ENCODE measurements at places on chromosomes 7 and 10.
A peak's percentile ranks its signal among the peaks of the same experiment; 100 is the strongest.

DNA sequence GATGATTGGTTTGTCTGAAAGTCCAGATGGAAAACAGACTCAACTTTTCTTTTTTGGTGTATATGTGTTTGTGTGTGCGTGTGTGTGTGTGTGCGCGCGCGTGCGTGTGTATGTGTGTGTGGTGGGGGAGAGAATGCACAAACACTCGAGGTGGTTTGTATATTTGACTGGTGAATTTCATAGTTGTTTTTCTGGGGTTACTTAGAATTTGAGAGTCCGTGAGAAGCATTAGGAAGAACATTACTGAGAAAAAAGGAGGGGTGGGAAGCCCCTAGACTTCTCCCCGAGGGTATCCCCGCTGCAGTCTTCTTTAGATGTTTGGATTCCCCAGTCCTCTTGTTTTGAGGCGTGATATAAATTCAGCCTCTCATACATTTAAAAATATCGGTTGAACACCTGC lies 6.0 kb downstream of the CAMK1D start:
- DNase-seq, result no peak

DNA sequence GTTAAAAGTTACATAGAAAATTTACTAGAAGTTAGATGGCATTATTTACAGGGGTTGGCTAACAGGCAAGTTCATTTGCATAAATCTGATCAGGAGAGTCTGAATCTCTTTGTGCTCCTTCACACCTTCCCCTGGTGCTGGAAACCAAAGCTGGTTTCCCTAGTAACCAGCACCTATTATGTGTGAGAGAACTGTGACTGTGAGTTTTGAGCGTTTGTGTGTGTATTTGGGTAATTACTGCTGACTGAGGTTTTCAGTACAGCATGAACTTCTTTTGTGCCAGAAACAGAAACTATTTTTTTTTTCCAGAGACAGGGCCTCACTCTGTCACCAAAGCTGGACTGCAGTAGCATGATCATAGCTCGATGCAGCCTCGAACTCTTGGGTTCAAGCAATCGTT lies 10.3 kb upstream of the IFIT1B start:
- DNase-seq, result peak; percentile 32

DNA sequence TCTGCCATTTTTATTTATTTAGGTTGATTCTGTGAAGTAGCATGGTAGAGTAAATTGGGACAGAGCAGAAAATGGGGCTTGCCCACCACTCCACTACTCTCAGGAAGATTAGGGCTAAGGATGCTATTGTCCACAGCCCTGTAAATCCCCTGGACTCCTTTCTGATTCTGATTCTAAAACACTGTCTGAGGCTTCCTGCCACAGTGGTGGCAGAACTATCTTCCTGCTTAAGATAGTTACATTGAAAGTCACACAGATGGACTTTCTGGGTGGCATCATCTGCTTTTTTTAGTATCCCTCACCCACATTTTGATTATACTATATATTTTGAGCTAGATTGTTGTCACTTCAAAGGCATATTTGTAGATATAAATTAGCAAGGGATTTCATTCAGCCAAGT lies 50.0 kb downstream of the SPAM1 start:
- DNase-seq, result no peak

DNA sequence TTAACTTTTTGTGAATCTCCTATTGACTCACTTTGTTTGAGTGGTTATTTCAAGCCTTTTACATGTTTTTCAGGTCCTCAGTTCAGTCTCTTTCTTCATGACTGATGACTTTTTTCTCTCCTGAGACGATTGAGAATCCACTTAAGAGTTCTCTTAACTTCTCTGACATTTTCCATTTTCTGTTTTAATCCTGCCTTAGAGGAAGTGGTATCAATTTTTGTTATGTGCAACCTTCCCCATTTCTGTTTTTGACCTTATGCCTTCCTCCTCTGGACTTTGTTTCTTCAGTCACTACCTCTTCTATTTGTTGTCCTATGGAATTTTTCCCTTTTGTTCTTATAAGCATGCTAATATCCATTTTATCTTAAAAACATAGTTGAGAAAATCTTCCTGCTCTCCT lies 2.4 kb downstream of the PSMC2 start:
- DNase-seq, result no peak

GRCh38 chr7:75628055-75628454 lies 110.7 kb downstream of the HIP1 start:
- no peak for DNase-seq

DNA sequence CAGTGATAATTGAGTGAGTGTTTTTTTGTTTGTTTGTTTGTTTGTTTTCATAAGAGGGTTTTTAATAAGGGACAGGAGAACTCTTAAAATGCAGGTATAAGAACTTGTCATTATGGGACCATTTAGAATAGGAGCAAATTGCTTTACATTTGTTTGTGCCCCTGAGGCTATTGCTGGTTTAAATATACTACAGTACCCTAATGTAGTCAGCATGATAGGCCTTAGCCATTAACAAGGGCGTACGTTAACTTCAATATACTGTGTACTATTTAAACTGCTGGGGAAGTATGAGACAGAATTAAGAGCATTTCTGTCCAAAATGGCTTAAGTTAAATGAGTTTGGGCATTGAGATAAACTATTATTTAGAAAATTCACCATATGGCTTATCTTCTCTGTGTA lies 26.2 kb downstream of the PRKAR2B start:
- no peak for DNase-seq

DNA sequence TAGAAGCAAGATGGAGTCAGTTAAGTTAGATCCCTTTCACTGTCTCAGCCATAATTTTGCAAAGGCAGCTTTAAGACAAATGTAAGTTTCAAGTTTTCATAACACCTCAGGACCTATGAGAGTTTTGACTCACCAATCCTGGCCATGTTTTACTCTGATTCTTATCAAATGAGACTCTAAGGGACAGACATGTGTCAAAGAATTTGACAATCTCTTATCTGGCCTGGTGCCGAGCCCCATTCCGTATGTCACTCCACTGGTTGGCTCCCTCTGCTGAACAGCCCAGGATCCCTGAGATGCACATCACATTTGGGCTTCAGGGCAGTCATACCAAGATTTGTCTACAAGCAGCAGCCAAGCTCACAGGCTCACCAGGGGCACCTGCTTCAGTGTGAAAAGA lies 187.6 kb upstream of the STK17A start:
- no peak for DNase-seq

- no peak for DNase-seq
Observed at GRCh38 chr7:27771111-27771510, 31.1 kb downstream of the TAX1BP1 start.

GRCh38 chr7:35565927-35566326 lies 129.0 kb downstream of the HERPUD2 start:
- DNase-seq, result peak; percentile 42

- DNase-seq, result no peak
Observed at GRCh38 chr10:112805701-112806100, 144.3 kb upstream of the TCF7L2 start.

DNA sequence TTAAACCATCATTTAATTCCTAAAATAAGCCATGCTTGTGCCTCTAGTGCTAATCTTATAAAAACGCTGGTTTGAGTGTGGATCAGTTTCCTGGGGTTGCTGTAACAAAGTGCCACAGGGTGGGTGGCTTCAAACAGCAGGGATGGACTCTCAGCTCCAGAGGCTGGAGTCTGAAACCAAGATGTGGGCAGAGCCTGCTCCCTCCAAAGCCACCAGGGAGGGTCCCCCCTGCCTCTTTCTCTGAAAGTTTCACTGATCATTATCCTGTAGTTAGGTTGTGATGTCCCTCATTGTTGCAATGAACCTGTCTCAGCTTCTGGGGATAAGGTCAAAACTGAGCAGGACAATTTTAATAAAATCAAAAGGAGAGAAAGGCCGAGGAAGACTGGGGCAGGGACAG lies 251.9 kb upstream of the TCERG1L start:
- DNase-seq, result no peak

DNA sequence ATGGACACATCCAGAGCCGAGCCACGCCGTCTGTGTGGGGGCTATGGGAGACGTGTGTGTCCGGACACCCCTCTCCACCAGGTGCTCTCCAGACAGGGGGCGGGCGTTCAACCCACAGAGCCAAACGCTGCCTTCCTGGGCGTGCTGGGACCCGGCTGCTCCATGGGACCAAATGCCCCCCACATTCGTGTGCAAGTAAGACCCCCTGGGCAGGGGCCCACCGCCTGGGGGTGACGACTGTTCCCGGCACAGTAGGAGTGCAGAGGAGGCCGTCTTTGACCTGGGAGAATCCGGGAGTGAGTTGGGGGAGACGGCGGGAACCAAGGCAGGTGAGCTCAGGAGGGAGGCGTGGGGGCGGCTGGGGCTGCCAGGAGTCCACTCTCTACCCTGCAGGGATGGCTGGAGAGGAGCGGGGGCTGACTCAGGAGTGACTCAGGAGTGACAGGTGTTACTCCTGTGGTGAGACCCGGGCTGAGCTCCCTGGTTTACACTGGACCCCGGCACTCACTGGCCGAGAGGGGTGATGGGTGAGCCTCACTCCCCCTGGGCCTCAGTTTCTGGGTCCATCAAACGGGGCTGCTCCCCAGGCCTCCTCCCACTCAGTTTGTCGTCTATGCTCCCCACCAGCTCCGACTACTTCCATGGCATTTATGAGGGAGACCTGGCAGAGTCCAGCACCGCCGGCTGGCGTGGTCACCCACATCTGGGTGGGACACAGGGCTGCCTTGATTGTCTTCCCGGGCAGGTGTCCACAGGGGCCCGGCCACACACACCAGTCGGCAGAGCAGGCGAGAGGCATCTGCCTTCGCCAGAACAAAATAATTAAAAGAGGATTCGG lies 95.0 kb downstream of the MICALL2 start:
- no peak for DNase-seq

Data from NCI-H1105 treated with DMSO at 0.1 percent for 48 hours (cell line).